ENCODE measurements at places on chromosomes 16 and 17.

GRCh38 chr17:55743103-55743679 lies 7.7 kb upstream of the PCTP start:
- no peak for DNase-seq

- DNase-seq, result no peak
Observed at GRCh38 chr17:66675273-66675990, 159.5 kb upstream of the CACNG5 start.

GRCh38 chr16:35744084-35744483 lies 2284.7 kb downstream of the TP53TG3F start:
- no peak for DNase-seq

DNA sequence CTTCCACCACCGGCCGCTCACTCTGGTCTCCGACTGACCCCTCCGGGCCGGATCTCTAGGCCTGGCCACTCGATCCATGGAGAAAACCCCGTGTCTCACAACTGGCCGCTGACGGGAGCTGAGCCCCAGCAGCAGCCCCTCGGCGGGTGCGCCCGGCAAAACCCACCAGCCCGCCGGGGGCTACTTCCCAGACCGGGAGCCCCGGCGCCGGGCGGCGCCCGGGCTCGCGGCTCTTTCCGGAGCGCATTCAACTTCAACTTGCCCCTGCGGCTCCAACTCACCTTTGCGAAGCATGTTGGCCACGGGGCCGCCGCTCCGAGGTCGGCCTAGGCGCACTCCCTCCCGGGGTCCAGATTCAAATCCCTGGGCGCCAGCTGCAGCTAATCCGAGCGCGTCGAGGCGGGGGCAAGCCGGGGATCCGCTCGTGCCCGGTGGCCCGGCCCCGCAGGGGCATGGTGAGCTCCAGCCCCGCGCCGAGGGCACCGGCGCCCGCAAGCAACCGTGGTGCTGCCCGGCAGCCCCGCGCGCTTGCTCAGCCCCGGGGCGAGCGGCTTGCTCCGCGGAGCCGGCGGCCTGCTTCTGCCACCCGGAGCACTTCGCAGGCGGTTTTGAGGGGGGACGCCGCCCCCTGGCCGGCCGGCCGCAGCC lies 438 bp downstream of the RTN4RL1 start:
- DNase-seq, result no peak

GRCh38 chr16:25258861-25259179 lies 1.2 kb upstream of the ZKSCAN2 start:
- DNase-seq, result no peak

DNA sequence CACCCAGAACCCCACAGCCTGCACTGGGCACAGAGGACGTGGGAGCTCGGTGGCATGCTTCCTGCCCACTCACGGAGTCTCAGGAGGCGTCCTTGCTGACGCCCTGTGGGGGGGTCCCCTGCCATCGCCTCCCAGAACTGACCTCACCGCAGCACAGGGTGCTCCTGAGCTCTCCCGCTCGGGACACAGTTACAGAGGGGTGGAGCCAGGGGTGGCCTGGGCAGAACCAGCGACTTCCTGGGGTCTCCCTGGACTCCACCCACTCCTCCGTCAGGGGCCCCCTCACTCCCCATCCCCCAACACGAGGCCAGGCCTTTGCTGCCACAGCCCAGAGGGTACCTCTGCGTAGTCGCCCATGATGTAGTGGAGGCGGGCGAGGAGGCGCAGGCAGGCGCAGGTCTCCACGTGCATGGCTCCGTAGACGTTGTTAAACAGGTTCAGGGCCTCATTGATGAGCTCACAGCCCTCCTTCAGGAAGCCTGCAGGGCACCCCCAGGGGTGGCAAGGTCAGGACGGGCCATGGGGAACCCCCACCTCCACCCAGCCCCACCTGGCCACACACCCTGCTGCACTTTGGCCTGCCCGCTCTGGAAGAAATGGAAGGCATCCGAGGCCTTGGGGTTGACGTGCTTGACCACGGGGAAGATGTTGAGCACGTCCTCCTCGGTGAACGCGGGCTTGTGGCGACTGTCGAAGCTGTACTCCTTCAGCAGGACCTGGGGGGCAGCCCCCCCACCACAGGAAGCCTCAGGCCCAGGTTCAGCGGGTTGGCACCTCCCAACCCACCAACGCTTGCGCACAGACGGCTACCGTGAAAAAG lies 17.8 kb downstream of the CLUH start:
- DNase-seq, result no peak

GRCh38 chr17:81033535-81034167 lies 1.3 kb upstream of the BAIAP2 start:
- no peak for DNase-seq

DNA sequence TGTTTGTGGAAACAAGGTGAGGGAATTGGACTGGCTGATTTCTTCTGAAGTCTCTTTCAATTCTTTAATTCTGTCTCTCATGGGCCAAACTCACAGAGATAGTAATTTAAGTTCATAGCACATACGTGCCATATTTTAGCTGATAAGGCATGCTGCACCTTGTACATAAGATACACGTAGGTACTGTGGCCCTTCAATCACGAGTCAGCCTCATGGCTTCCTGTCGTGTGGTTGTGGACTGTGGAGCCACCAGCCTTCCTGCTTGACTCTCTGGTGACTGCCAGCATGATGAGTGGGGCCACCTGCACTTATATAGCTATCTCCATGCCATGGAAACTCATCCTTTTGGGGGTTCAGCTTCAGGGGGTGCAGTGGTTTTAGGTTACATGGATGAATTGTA lies 25.1 kb downstream of the KSR1 start:
- peak; percentile 55 for DNase-seq
